Stimulated activated CD4-positive, alpha-beta T cell treated with anti-CD3 and anti-CD28 coated beads, TNF-alpha, amount 100 ng/mL, for 4 hours (primary cell): ENCODE measurements at places on chromosomes 11 and 22.

DNA sequence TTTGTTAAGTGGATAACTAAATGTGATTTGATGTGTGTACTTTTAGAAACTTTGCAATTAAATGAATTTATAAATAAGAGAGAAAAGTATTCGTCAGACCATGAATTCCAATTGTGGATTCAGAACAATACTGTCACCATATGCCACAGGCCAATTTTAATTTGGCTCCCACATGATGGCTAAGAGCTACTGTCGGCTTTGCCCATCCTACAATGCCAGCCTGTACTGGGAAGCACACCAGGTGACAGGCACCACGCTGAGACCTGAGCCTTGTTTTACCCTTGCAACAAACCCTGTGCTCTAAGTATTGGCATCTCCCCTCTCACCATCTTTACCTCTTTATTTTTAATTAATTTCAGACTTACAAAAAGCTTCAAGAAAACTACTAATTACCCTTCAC lies 14.0 kb downstream of the RAB30 start:
- DNase-seq = no peak

DNA sequence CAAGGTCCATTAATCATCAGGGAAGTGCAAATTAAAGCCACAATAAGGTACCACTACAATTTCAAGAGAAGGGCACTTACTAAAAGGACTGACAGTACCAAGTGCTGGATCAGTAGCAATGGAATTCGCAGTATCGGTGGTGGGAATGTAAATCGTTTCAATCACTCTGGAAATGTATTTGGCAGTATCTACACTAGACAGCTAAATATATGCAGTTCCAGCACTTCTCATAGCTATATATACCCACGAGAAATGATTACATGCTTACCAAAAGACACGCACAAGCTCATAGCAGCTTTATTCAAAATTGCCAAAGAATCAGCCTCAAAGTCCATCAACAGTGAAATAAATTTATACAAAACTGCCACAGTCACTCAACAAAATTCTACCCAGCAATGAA lies 4.4 kb upstream of the ZNF280B start:
- no peak for DNase-seq

GRCh38 chr11:80196932-80197554 lies 756.2 kb upstream of the TENM4 start:
- DNase-seq = no peak

DNA sequence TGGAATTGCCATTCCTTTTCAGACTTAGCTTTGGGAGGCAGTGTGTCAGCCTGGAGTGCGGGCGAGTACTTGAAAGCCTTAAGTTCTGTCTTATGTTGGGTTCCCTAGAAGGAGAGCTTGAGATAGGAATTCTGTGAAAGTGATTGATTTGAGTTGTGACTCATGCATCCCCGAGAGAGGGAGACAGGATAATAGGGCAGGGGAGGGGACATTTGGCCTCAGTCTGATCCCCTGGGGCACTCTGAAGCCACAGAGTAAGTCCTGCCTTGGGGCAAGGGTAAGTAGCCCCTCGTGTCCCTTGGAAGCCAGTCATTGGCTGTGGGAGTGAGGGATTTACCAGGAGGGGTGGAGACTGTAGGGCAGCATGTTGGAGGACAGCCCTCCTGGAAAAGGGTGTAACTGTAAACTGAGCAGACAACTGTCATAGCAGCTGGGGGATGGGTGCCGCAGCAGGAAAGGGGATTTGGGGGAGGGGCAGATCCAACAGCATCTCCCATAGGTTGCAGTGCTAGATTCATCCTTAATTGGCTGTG lies 44.0 kb downstream of the KIAA1671 start:
- no peak for DNase-seq

DNA sequence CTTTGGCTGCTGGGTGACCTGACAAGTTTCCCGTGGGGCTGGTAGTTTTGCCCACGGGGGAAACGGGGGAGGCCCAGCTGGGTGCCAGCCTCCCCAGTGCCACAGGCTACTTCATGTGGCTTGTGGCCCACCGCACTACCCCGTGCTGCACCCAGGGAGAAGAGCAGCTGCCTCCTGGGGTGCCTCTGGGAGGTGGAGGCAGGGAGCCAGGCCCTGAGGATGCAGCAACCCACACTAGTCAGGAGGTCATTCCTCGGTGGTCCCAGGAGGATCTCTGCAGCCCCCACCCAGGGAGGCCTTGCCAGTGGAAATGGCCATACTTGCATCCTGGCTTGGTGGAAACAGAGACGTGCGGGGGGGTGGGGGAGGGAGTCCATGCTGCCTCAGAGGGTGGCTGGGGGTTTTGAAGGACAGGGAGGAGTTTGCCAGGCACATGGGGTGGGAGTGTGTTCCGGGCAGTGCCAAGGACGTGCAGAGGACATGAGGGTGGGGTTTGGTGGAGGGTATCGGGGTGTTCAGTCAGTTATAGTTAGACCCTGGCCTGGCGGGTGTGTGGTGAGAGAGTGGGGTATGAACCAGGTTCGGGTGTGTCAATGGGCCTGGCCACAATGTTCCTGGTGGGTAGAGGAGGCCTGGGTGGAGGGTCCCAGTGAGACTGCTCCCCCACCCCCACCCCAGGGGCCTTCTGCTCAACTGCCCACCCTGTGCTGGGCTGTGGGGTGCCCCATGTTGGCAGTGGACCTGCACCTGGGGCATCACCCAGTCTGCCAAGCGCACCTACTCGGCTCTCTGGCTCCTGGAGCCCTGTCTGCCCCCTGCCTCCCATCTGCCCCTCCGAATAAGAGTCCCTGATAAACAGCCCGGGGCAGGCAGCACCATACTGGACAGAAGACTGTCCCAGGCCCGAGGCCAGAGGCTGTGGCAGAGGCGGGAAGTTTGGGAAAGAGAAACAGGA lies 3.8 kb downstream of the PIM3 start:
- no peak for DNase-seq

DNA sequence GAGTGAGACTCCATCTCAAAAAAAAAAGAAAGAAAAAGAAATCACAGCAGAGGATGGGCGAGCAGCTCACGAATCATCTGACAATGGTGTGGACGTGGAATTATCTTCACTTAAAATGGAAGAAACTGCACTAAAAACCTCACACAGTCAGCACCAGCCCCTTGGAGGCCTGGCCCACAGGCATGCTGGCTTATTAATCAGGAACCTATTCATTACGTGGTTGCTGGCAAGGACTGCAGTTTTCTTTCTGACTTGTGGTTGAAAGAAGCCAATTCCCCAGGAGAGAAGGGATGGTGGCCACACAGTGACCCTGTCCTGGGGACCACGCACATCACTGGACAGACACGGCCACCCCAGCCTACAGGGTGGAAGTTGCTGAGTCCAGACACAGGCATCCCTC lies 401.1 kb downstream of the CTTN start:
- DNase-seq = no peak

- DNase-seq = no peak
These were observed at the start of gene BDNF for GRCh38 chr11:27700351-27701301. BDNF (minus strand) TSS chr11:27700455; CDS start chr11:27658564, 41,891 bp downstream.

- no peak for DNase-seq
These were observed 32.2 kb downstream of the LRRC74B start for GRCh38 chr22:21077884-21078508.

DNA sequence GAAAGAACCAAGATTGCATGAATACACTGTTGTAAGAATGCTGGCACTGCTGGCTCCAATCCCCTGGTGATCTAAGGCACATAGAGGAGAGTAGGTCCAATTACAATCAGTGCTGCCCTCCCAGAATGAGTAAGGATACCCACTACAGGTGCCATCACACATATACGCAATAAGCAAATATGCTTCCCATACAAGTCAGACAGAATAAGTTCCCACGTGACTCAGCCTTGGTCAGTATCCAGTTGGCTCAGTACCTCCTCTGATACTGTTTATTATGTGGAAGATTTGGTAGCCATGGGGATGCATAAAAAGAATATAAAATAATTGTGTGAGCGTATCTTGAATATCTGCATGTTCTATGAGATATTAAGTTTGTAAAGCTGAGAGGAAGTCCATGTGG lies 8.9 kb upstream of the OR2D3 start:
- DNase-seq = no peak

DNA sequence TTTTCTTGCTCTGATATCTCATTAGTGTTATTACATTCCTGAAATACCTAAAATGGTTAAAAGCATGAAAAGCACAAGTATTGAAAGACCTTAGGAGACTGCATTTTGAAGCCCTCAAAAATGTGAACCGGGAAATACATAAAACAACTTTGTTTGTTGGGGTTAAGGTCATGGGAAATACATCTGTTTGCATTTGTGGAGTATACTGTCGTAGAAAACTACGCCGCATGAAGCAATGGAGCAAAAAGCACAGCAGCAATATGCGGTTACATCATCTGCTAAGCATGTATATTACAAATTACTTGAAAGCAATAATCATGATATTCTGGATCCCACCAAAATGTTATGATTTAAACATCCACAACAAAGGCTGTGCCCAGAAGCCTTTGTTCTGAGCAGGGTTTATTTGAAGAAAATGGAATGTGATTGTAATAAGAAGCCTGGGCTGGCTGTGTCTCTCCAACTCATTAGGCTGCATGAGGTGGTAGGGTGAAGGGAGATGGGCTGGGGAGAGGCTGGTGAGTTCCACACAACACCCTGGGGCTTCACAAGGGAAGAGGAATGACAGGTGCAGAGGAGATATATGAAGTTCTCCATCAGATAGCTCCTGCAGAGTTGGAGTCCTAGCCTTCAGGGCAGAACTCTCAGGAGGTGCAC lies 64.7 kb upstream of the LIN7C start:
- no peak for DNase-seq

DNA sequence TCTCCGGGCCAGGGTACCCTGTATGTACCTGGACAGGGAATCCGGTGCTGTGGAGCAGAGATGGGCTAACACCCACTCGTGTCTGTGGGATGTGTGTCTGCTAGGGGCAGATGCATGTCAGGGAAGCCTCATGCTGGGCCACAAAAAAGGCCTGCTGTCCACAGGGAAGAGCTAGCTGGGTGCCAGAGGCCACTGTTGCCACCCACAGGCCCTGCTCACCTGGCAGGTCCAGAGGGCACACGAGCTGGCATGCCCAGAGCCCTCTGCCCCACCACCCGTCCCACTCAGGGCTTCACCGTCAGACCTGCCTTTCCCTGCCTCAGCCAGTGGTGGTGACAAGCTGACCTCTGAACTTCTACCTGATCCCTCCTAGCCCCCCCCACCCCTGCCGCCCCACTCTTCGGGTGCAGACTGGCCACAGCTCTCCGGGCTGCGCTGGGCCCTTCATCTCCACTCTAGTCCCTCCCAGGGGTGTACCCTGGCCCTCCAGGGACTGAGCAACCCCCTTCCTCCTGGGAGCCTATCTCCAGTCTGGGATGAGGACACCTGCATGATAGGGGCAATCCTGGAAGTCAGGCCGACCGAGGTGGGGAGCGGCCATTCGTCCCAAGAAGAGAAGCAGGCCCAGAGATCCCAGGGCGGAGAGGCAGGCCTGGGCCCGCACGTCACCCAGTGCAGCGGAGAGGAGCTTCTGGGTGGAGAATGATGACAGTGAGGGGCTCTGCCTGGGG lies 1.4 kb downstream of the SLC25A22 start:
- no peak for DNase-seq
